Activated CD8-positive, alpha-beta memory T cell treated with anti-CD3 and anti-CD28 coated beads, Interleukin-2, amount 50 U/mL, for 4 hours (primary cell): ENCODE measurements at places on chromosomes 6 and 20.

DNA sequence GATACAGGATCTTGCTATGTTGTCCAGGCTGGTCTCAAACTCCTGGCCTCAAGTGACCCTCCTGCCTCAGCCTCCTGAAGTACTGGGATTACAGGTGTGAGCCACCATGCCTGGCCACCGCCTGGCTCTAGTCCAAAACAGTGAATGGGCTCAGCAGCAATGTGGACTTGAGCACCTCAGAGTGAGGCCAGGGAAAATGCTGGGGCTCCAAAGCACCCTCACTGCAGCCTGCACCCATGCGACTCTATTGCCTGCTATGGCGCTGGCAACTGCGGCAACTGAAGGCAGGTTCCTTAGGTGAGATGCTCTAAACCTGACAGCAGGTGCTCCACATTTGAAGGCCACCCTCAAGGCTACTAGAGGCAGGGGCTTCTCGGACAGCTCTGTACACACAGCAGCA is 26.5 kb downstream of the MAP1LC3A start:
- no peak for DNase-seq

- no peak for DNase-seq
Measured at GRCh38 chr6:157233686-157234085, 89.6 kb downstream of the TMEM242 start.

- DNase-seq = no peak
Measured at GRCh38 chr6:123869334-123869733, 65.7 kb downstream of the NKAIN2 start.

GRCh38 chr6:116218172-116218633 is 35.7 kb downstream of the TSPYL4 start:
- no peak for DNase-seq

DNA sequence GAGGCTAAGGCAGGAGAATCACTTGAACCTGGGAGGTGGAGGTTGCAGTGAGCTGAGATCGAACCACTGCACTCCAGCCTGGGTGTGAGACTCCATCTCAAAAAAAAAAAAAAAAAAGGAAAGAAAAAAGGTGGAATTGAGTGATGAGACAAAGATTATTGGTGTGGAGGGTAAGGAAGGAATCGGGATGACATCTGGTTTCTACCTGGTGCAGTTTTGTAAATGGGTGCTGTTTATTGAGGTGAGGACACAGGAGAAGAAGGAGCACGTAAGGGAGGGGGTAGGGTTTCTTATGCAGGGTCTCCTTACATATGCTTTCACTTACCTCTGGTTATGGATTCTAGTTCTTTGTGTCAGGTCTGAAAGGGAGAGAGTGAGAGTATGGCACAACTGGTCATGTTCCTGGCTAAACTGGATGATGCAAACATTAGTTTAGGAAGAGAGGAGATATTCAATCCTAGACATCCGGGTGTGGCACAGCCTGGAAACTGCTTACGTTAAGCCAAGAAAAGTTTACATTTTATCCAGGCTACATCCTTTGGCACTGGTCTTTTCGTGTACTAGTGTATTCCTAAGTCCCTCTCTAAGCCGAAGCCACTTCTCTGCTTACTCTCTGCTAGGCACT is 5.4 kb downstream of the RALY start:
- no peak for DNase-seq

DNA sequence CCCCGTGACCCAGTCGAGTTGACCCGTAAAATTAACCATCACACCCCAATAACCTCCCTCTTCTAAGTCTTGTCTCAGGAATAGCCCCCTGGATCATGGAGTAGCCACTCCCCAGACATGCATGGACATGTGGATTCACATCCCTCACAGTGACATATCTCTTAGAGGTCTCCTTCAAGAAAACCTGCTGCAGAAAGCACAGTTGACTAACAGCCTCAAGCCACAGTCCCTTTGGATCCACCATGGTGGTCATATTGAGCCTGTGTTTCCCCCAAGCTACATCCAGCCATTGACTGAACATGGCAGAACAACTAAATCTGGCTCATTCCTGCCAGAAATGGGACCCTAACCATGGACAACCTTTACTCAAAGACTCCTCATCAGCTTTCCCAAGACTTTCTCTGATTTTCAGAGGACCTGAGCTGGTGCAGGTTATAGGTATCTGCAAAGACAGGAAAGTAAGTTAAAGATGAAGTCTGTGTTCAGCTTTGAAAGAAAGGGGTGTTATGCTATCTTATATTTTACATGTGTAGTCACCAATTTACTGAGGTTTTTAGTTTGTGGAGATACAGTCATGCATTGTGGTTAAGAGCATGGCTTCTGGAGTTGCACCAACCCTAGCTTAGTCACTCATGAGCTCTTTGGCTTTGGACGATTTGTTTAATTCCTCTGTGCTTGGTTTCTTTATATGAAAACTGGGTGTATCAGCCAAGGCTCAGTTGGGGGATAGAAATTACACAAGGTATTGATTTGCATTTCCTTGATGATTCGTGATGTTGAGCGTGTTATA is 219.1 kb downstream of the MYLK4 start:
- DNase-seq = no peak

DNA sequence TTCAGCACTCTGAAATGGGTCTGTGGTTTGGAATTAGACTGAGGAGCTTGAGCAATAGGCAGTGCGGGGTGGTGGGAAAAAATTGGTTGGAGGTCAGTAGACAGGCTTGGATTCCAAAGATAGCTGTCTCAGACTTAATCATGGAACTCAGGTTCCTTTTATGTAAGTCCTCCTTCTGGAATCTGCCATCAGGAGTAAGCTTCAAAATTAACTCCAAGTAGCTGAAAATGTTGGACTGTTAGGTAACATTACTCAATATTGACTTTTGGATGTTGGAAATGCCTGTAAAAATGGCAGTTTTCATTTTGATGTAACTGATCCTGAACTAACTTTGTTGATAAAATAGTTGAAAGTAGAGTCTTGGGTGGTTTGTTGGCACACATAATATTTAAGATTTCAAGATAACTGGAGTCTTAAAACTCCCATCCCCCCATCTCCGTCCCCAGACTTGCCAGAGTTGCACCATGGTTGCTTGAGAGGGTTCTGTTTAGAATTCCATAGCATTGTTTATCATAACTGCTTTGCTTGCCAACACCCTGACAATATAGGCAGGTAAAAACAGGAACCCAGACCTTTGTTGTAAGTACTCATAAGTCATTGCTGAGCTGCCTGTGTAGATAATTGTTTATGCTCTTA is 83.0 kb downstream of the PHF20 start:
- no peak for DNase-seq

DNA sequence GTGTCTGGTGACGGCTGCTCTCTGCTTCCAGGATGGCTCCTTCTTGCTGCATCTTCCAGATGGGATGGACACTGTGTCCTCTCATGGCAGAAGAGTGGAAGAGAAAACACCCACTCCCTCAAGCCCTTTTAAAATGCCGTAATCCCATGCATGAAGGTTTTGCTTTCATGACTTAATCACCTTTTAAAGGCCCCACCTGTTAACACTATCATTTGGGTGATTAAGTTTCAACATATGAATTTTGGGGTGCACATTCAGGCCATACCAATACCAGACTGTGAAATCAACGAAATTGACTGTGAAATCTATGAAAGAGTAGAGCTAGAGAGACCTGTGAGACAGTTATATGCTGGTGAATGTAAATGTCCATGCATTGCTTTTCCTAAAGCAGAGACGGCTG is 374.3 kb upstream of the CHD6 start:
- no peak for DNase-seq

DNA sequence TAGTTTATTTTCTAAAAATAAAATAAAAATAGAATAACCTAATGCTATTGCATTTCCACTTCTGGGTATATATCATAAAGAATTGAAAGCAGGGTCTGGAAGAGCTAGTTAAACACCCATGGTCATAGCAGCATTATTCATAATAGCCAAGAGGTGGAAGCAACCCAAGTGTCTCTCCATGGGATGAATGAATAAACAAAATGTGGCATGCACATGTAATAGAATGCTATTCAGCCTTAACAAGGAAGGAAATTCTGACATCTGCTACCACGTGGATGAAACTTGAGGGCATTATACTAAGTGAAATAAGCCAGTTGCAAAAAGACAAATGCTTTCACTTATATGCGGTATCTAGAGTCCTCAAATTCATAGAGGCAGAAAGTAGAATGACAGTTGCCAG is 130.8 kb downstream of the TIAM2 start:
- no peak for DNase-seq

DNA sequence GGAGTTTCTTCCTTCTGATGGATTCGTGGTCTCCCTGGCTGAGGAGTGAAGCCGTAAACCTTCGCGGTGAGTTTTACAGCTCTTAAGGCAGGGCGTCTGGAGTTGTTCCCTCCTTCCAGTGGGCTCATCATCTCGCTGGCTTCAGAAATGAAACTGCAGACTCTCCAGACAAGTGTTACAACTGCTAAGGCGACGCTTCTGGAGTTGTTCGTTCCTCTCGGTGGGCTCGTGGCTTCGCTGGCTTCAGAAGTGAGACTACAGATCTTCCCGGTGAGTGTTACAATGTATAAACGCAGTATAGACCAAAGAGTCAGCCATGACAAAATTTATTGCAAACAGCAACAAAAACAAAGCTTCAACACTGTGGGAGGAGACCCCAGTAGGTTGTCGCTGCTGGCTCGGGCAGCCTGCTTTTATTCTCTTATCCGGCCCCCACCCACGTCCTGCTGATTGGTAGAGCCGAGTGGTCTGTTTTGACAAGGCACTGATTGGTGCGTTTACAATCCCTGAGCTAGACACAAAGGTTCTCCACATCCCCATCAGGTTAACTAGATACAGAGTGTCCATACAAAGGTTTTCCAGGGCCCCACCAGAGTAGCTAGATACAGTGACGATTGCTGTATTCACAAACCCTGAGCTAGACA is 113.2 kb downstream of the GPX5 start:
- no peak for DNase-seq

DNA sequence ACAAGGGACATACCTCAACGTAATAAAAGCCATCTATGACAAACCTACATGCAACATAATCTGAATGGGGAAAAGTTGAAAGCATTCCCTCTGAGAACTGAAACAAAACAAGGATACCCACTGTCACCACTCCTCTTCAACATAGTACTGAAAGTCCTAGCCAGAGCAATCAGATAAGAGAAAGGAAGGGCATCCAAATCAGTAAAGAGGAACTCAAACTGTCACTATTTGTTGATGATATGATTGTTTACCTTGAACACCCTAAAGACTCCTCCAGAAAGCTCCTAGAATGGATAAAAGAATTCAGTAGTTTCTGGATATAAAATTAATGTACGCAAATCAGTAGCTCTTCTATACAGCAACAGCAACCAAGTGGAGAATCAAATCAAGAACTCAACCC is 39.4 kb downstream of the ZNF311 start:
- DNase-seq = no peak

- no peak for DNase-seq
Measured at GRCh38 chr6:169158174-169158573, 95.5 kb downstream of the THBS2 start.

- no peak for DNase-seq
Measured at GRCh38 chr6:155270561-155271091, 6.8 kb downstream of the CLDN20 start.

DNA sequence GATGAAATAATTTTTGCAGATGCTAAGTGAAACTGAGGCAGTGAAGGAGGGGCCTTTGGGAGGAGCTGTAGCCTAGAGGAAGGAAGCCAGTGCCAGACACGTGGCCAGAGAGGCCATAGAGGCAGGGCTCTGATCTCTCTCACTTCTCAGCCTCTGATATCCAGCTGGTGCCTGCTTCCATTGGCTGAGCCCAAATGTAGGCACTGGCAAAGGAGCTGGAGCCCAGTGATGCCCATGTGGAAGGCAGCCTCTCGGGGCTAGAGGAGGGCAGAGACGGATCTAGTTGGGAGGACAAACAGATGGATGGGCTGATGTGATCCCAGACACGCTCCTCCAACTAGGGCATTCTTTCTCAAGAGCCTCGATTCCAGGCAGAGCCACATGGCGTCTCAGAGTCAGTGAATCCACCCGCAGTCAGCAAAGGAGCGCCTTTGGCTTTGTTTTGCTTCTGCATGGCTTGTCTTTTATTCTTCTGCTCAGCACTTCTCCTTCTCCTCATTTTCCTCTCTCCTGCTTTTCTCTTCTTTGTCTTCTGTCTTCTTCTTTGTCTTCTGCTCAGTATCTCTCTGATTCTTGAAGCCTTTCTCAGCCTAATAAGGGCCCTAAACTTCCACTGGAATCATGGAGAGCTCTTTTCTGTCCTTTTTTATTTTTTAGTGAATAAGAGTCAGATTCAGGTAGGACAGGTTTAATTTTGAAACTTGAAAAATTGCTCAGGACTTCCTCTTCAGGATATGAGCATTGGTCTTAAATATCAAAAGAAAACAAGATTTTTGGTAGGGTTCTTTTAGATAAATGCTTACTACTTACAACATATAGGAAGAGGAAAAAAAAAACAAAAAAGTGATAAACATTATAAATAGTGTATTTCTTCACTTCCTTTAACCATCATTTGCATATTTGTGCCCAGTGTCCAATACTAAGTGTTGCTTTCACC is 41.8 kb downstream of the CYP24A1 start:
- no peak for DNase-seq

DNA sequence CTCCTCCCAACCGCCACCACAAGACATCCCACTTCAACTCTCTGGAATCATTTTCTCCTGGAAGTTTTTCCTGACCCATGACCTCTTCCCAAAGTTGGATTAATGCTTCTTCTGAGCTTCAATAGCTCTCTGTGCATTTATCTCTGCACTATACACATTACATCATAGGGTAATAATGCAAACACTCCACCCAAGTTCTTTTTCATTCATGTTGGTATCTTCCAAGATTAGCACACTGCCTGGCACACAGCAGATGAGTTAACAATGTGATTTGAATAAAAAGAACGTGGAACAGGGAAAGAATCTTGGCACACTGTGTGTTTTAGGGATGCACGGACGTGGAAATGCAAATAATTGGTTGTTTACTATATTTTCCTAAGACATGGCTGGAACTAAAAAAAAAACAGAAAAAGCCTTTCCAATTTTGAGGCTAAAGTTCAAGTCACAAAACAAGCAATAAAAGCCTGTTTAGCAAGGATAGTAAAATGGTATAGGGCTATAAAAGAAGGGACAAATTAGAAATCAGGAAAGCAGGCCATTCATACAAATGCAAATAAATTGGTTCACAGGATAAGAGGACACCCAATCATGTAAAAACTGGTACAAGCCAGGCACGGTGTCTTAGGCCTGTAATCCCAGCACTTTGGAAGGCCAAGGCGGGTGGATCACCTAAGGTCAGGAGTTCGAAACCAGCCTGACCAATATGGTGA is 1.6 kb upstream of the FAM135A start:
- no peak for DNase-seq

GRCh38 chr20:20803011-20803410 is 90.6 kb upstream of the RALGAPA2 start:
- no peak for DNase-seq

- DNase-seq = no peak
Measured at GRCh38 chr6:20693466-20694063, 159.3 kb downstream of the CDKAL1 start.

DNA sequence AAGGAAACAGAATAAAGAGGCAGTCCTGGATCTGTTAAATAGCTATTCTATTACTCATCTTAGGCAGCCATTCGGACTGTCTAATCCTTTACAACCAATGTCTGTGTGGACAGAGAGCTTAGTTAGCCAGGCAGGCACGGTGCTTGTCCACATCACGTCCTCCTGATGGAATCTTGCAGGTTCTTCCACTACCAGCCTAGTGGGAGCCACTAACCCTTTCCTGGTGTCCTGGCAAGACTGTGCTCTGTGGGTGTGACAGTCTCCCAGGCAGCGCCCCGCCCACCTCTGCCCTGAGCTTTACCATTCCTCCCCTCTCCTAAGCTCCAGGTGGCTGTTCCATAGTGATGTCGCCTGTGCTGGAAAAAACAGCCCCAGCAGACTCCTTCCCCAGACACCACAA is 78.3 kb upstream of the CLDN20 start:
- DNase-seq = no peak

GRCh38 chr20:9220874-9221547 is 152.1 kb downstream of the PLCB4 start:
- no peak for DNase-seq
